Bronchus fibroblast of lung (primary cell): ENCODE measurements at places on chromosomes 1 and 21. TPM values are rescaled to one million over a fixed set of nuclear protein-coding genes. Genes with fewer than 3 reads are reported as not detected.

FAM177B gene
- total RNA-seq: not detected in 2 replicates

PCP4L1 gene
- not detected in 2 replicates for total RNA-seq

LAMC1 gene
- 101 and 120 TPM in 2 replicates for total RNA-seq

CLCA1 gene
- total RNA-seq: not detected in 2 replicates

SPRR1B gene
- total RNA-seq: not detected in 2 replicates

KRTAP13-4 gene
- total RNA-seq: not detected in 2 replicates

CFAP141 gene
- not detected in 2 replicates for total RNA-seq

KDF1 gene
- total RNA-seq: 0.67 and 1.3 TPM in 2 replicates

IL24 gene
- 0.34 and 0.45 TPM in 2 replicates for total RNA-seq

PRRX1 gene
- 57.8 and 78.7 TPM in 2 replicates for total RNA-seq

CHIT1 gene
- not detected in 2 replicates for total RNA-seq

RHBDL2 gene
- not detected in 2 replicates for total RNA-seq

CFAP107 gene
- not detected in 2 replicates for total RNA-seq
